ENCODE measurements at places on chromosomes 5 and 9. TPM values are rescaled to one million over a fixed set of nuclear protein-coding genes. Genes with fewer than 3 reads are reported as not detected.

DNA sequence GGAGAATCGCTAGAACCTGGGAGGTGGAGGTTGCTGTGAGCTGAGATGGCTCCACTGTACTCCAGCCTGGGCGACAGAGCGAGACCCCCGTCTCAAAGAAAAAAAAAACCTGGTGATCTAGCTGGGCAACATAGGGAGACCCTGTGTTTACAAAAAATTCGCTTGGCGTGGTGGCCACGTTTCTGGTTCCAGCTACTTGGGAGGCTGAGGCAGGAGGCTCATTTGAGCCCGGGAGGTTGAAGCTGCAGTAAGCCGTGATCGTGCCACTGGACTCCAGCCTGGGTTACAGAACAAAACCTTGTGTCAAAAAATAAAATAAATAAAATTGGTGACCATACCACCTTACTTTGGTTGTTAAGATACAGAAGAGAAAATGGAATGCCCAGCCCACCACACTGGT, 1.8 kb upstream of the HNRNPAB start:
- no peak for DNase-seq

DNA sequence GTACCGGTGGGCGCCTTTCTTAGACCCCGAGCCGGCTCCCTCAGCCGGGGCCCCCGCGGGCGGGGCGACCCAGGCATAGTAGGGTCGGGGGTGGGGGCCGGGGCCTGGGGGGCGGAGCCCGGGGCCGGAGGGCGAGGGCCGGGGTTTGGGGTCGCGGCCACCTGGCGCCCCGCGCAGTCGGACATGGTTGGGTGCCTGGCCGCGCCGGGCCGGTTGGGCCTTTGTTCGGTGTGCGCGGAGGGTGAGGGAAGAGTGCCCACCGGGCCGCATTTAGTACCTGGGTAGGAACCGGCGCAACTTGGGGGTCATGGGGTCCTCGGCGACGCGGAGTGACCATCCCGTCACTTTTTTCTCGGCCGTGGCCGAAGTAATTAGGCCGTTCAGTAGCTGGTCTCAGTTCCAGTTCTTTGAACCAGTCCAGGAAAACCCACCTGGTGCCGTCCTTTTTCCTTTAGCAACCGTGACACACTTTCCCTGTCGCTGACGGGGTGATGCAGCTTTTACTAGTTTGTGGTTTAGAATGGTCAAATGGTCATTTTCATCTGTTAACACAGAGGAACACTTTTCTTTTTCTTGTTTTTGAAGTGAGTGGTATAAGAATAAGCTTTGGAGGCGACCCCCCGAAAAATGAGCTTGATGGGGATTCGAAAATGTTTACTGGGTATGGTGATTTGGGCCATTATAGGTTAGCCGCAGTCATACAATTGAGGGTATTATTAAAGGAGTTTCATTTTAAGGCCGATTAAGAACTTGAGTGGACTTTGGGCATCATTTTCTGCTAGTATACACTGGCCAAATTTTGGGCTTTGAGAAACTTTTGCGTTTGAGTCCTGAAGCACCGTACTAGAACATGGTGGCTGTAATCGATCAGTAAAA, 589 bp downstream of the CKS2 start:
- no peak for DNase-seq

- no peak for DNase-seq
Measured at GRCh38 chr5:38872826-38873225, 27.0 kb downstream of the OSMR start.

- no peak for DNase-seq
Measured at GRCh38 chr5:118522626-118523025, 465.7 kb downstream of the DTWD2 start.

GRCh38 chr5:108743319-108743718, 4.4 kb upstream of the FER start:
- no peak for DNase-seq

DNA sequence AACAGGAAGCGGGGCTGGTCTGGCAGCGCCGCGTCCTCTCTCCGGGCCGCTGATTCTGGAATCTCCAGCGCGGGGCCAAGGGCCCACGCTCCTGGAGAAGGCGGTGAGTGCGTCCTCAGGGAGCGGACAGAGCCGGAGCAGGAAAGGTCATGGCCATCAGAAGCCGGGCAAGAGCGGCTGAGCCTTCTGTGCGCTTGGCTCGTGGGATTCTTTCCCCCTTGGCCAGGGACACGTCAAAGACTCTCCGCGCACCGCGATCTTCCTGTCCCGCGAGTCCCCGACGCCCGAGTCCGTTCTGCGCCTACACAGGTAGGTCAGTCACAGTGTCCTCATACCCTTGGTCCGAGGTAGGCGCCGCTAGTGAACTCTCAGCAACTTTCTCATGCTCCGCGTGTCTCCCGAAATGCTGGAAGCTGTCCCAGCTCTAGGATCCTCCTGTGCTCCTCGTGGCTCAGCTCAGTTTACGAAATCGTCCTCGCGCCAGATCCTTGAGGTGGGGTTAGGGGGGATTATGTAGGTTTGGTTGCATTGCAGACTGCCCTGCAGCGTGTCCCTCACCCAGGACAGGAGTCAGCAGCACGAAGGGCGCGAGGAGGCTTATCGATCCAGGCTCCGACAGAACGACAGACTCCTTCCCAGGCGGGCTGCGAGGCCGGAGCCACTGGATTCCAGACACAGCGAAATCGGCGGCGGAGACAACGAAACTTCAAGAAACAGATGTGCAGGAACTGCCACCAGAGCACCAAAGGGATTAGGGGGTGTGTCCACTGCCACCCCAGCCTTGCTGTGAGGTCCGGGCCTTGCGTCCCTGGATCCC, 8.7 kb downstream of the LHX6 start:
- no peak for DNase-seq

DNA sequence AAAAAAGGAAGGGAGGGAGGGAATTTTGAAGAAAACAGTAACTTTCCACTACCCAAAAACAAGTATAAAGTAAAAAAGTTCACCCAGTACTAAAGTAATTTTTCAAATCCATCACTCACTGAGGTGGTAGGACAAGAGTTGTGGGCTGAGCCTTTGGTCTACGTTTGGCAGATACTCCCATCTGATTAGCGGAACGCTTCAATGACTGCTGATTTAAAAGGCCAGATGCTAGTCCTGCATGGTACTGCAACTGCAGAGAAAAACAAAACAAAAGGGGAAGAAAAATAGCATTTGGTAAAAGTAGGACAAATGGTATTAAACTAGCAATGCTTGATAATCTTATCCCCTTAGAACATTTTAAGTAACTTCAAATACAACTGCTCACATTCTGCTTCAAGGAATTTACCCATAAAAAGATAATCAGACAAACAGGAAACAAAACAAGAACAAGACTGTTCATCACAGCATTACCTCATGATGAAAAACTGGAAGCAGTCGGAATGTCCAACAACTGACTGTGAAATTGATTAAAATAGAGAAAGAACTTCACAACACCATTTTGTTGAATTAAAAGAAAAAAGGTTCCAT, 65.4 kb downstream of the MED27 start:
- DNase-seq: no peak

DNA sequence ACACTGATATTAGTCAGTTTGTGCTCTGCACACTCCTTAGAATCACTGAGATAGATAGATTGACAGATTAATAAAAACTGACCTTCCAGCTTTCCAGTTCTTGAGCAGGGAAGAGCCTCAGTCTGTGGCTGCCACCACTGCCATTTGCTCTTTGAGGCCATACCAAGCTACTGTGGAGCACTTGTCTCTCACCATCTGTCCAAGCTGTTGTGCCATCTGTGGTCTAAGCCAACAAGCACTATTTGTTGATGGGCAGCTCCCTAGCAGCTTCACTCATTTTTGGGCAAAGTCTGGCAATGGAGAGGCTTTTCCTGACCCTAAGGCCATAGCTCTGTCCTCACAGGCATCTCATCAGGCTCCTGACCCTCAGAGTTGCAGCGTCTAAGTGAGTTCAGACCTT, 30.4 kb downstream of the HTR1A start:
- no peak for DNase-seq

DNA sequence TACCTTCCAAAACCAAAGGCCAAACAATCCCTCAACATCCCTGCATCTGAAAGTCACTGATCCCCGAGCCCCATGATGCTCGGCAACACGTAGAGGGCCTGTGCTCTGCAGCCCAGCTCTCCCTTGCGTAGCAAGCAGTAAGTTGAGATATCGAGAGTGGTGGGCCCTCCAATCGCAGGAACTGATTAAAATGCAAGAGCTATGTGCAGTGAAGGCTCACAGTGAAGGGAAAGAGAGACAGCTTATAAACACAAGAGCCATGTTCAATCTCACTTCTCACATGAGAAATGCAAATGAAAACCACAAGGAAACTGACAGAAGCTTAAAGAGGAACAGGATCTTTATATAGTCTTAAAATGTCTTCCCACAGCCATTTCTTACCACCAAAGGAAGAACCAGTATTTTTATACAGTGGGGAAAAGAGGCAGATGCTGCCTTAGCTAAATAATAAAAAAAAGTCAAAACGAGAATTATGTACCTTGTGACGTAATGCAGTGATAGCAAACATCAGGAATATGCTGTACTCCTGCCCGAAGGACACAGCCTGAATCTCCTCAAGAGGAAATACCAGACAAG, 24.6 kb downstream of the TTF1 start:
- DNase-seq: no peak

- DNase-seq: no peak
Measured at GRCh38 chr5:130189961-130190360, 285.7 kb downstream of the CHSY3 start.

- DNase-seq: no peak
Measured at GRCh38 chr5:83517072-83517687, 45.6 kb downstream of the VCAN start.

DNA sequence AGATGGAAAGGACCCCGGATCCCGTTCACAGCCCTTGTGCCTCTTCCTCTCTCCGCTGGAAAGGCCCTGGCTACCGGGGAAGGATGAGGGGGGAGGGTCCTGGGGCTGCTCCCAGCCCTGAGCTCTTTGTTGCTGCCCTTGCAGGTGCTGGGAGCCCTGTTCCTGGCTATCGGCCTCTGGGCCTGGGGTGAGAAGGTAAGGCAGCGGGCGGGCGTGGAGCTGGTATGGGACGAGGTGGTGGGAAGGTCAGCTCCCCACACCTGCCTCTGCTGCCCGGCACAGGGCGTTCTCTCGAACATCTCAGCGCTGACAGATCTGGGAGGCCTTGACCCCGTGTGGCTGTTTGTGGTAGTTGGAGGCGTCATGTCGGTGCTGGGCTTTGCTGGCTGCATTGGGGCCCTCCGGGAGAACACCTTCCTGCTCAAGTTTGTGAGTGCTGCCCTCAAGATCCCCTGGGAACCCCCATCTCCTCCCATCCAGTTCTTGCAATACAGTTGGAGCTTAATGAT, 4.2 kb downstream of the TSPAN17 start:
- no peak for DNase-seq

FST gene
- 1.6 TPM for total RNA-seq

DND1 gene
- total RNA-seq: not detected

IL5 gene
- not detected for total RNA-seq

ELOVL7 gene
- total RNA-seq: 8.8 TPM

MYOT gene
- total RNA-seq: 4.8 TPM

CAMK4 gene
- total RNA-seq: 3.2 TPM

FAXDC2 gene
- total RNA-seq: 1.6 TPM

Data from esophagus squamous epithelium (tissue), 5 donors.